ENCODE measurements at places on chromosomes 12 and 14. TPM values are rescaled to one million over a fixed set of nuclear protein-coding genes. Genes with fewer than 3 reads are reported as not detected.

- H3K4me1 ChIP-seq, result no peaks in the 10 kb centered on the region
- no peaks in the 10 kb centered on the region for H3K36me3 ChIP-seq
- H3K4me3 ChIP-seq, result no peak overlapping the region
- H3K27ac ChIP-seq, result no peak overlapping the region
Observed at GRCh38 chr12:120048263-120048662, 59.2 kb downstream of the BICDL1 start.

DNA sequence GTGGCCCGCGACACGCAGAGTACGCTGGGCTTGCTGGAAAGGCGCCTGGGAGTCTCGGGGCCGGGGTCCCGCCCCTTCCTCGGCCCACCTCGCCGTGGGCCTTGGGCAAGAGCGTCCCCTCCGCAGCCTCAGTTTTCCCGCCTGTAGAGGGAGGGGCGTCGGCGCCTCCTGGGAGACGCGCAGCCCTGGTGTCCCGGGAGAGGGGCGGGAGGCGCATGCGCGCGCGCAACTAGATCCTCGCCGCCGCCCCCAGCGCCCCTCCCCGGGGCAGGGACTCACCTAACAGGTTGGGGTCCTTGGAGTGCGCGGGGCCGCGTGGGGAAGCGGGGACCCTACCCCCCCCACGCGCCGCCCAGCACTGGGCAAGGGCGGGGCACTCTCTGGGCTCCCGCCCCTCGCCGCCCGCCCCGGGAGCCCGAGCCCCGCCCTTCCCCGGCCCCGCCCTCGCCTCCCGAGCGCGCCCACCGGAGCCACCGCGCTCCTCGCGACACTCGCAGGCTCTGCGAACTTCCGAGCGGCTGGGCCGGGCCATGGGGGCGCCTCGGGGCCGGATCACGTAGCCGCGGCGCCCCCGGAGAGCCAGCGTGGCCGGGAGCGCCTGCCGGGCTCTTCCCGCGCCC, at the start of gene KIF26A:
TSS of gene KIF26A (plus strand) at position 490 of the 620 bp plus-strand sequence. CDS start 136 bp downstream, outside the sequence.
- H3K4me3 ChIP-seq, result peak within 1 kb of the TSS; percentile 68
- H3K27me3 ChIP-seq, result peaks cover 63% of the 10 kb centered on the region
- H3K27ac ChIP-seq, result peak within 1 kb of the TSS; percentile 36
- H3K36me3 ChIP-seq, result no peaks in the 10 kb centered on the region
- peak; percentile 57 for DNase-seq
- peaks cover 9% of the 10 kb centered on the region for H3K4me1 ChIP-seq

Gene HVCN1
- 8.9 TPM for total RNA-seq

- H3K36me3 ChIP-seq, result no peaks in the 10 kb centered on the region
- no peak overlapping the region for H3K27ac ChIP-seq
- H3K27me3 ChIP-seq, result no peaks in the 10 kb centered on the region
- no peak overlapping the region for H3K4me3 ChIP-seq
Observed at GRCh38 chr14:91367173-91368171, 50.1 kb downstream of the CCDC88C start.

Gene AMHR2
- 1.0 TPM for total RNA-seq

GRCh38 chr12:79834712-79835376, 100.1 kb downstream of the PPP1R12A start:
- no peaks in the 10 kb centered on the region for H3K27me3 ChIP-seq
- DNase-seq, result no peak
- H3K4me1 ChIP-seq, result peaks cover 5% of the 10 kb centered on the region
- no peak overlapping the region for H3K4me3 ChIP-seq
- no peaks in the 10 kb centered on the region for H3K36me3 ChIP-seq

Gene ASIC1
- total RNA-seq, result 0.82 TPM

DNA sequence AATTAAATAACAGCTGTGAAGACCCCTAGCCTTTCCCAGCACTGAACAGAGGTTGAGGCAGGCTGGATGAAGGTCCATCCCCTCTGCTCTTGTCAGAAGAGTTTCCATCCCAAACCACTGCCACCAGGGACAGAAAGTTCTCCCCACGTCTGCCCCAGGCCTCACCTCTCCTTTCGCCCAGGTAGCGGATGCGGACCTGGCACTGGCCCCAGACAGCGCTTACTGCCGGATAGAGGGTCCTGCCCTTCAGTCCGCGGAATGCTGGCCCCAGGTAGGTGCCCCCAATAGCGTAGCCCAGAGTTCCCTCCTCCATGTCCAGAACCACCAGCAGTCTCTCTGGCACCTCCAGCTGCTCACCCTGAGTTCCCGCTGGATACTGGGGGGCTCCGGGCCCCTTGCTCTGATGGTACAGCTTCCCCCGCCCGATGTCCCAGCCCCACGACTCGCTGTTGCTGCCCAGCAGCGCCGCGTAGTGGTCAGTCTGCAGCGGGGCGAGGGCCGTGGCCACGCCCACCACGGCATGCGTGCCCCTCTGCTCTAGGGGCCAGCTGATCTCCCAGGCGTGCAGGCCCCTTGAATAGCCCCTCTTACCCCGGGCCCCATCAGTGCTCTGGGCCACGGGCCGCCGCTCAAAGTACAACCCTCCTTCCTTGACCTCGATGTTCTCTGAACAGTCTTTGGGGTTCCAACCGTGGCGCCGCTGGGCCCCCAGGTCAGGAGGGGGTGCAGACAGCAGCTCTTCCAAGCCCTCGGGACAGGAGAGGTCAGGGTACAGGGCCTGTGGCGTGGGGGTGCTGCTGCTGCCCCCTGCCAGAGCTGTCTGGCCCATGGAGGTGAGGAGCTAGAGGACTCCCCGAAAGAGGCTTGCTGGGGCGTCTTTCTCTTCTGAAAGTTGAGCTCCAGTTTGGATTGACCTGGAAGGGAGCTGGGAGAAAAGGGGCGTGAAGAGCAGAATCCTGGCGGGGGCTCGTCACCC, 742 bp downstream of the SPSB2 start:
- H3K27me3 ChIP-seq, result no peaks in the 10 kb centered on the region
- peaks cover 4% of the 10 kb centered on the region for H3K36me3 ChIP-seq
- peak overlapping the region; percentile 75 for H3K27ac ChIP-seq
- peak overlapping the region; percentile 63 for H3K4me3 ChIP-seq
- peaks cover 29% of the 10 kb centered on the region for H3K4me1 ChIP-seq
- peak; percentile 93 for DNase-seq

Gene AHNAK2
- total RNA-seq, result 4.1 TPM

DNA sequence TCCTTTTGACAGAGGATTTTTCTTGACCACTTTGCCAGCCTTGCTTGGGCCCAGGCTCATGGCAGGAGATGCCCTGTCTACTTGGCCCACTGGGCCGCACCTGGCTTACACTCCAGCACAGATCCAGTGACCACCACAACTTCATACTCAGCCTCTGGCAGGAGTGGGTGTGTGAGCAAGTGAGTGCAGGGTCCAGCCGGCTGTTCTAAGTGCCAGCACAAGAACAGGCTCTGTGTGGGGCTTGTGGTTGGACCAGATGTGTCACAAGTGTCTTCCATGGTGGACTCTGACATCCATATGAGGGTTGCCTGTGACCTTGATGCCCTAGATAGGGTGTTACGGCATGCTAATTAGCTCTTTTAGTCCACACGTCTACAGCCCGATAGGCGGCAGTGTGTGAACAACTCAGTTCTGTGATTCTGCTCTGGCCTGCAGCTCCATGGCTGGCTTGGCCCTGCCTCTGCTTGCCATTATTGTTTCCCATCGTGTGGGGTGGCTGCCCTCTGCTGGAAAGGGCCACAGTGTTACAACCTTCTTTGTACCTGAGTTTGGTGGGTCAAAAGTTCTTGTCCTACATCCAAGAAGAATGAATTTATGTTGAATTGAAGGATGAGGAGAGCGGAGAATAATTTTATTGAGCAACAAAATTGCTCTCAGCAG, 1089.1 kb downstream of the SLC6A15 start:
- no peak overlapping the region for H3K27ac ChIP-seq
- H3K36me3 ChIP-seq, result no peaks in the 10 kb centered on the region
- H3K4me3 ChIP-seq, result no peak overlapping the region

Gene PTCSC3
- total RNA-seq, result not detected

DNA sequence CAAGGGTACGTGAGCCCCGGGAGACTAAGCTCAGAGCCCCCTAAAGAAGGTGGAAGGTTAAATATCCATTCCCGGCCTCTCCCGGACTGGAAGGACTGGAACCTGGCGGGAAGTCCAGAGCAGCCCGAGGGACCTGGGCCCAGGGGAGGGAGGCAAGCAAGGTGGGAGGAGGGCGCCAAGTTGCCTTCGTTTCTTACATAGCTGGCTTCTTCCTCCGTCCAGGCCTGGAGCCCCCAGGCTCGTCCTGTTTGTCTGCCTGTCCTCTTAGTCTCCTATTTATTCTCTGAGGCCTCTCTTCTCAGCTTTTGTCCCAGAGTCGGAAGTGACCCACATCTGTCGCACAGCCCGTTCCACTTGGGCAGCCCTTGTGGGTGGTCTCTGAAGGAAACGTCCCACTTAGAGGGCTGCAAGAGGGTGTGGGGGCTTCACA, 745 bp downstream of the PCK2 start:
- H3K27me3 ChIP-seq, result no peaks in the 10 kb centered on the region
- H3K4me1 ChIP-seq, result peaks cover 6% of the 10 kb centered on the region
- peak overlapping the region; percentile 80 for H3K4me3 ChIP-seq
- no peak for DNase-seq
- no peaks in the 10 kb centered on the region for H3K36me3 ChIP-seq

DNA sequence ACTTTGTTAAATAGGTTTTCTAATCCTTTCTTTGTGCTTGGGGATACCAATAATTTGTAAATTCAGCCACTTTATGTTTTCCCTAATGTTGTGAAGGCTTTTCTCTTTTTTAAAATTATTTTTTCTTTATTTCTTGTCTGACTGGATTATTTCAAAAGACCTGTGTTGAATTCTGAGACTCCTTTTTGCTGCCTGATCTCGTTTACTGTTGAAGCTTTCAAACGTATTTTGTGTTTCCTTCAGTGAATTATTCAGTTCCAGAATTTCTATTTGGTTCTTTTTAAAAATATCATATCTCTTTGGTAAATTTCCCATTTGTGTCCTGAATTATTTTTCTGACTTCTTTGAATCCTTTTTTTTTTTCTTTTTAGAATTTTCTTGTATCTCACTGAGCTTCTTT, 241.6 kb downstream of the LRIG3 start:
- H3K27me3 ChIP-seq, result no peaks in the 10 kb centered on the region
- no peak overlapping the region for H3K4me3 ChIP-seq
- DNase-seq, result no peak
- no peak overlapping the region for H3K27ac ChIP-seq

Gene PLXNC1
- 0.52 TPM for total RNA-seq

DNA sequence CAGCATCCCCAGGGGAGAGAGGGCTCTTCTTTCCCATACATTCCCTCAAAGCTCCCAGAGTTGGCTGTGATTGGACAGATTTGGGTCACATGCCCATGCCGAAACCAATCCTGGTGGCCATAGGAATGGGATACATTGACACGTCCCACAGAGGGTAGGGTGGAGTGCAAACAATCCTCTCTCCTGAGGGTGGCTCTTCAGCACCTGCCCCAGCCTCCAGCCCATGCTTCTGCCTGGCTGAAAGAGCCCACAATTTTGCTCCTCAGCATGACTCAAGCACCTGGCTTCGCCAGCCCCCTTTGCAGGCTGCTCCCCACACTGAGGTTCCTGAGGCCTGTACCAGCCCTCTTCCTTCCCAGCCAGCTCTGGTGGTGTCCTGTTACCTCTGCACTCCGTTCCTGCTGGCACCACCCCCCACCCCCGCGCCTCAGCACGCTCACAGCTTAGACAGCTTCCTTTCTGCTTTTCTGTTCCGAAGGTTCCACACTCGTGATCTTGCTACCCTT, 71.7 kb downstream of the CCDC92 start:
- H3K4me3 ChIP-seq, result no peak overlapping the region
- H3K27ac ChIP-seq, result no peak overlapping the region
- no peaks in the 10 kb centered on the region for H3K36me3 ChIP-seq
- DNase-seq, result no peak

DNA sequence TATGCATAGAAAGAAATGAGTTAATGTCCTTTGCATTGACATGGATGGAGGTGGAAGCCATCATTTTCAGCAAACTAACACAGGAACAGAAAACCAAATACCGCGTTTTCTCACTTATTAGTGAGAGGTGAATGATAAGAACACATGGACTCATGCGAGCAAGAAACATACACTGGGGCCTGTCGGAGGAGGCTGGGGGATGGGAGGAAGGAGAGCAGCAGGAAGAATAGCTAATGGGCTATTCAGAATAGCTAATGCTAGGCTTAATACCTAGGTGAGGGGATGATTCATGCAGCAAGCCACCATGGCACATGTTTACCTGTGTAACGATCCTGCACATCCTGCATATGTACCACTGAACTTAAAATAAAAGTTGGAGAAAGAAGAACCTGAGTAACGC, 29.1 kb upstream of the SYT1 start:
- DNase-seq, result no peak
- no peaks in the 10 kb centered on the region for H3K27me3 ChIP-seq
- no peak overlapping the region for H3K4me3 ChIP-seq

- H3K4me1 ChIP-seq, result no peaks in the 10 kb centered on the region
- no peaks in the 10 kb centered on the region for H3K36me3 ChIP-seq
- no peaks in the 10 kb centered on the region for H3K27me3 ChIP-seq
- no peak overlapping the region for H3K4me3 ChIP-seq
- DNase-seq, result no peak
- H3K27ac ChIP-seq, result no peak overlapping the region
Observed at GRCh38 chr14:49303946-49304516, 282.1 kb downstream of the RPS29 start.

Gene GLIPR1L2
- total RNA-seq, result 1.5 TPM
